ENCODE measurements at places on chromosomes 11 and 22.

DNA sequence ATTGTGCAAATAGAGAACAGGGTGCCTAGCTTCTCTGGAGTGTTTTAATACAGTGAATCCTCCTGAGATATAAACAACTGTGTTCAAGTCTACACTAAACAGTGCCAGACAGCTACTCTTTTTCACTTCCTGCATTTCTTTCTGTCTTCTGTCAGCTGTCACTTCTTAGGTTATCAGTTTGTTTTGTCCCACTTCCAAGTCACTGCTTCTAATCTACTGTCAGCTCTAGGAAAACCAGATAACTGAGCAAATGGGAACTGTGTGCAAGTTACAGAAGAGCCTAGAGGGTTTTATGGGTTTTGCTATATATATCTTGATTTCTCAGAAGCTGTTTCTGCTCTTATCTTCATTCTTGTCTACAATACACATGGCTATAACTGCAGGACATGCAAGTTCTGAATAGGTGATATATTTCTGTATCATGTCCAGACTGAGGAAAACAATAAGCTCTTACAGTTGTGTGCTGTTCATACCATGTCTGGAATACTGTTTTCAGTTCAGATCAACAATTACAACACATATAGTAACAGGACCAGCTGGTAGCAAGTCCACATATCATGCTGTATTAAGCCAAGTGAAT lies 5.8 kb downstream of the PITPNB start:
- no peak for DNase-seq

DNA sequence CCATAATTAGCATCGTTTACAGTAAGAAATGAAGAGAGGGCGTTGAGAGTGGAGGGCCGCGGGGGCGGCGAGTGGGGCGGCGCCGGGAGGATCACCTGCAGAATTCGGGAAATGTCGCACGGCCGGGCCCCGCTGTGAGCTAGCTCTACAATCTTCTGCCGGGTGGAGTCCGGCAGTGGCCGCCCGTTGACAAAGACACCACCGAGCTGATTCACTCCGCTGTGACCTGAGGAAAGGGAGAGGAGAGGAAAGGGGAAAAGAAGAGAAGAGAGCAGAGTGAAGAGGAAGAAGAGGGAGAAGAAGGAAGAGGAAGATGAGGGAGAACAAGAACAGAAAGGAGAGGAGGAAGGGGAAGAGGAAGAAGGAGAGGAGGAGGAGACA lies 8.5 kb downstream of the PAX6 start:
- DNase-seq: no peak

DNA sequence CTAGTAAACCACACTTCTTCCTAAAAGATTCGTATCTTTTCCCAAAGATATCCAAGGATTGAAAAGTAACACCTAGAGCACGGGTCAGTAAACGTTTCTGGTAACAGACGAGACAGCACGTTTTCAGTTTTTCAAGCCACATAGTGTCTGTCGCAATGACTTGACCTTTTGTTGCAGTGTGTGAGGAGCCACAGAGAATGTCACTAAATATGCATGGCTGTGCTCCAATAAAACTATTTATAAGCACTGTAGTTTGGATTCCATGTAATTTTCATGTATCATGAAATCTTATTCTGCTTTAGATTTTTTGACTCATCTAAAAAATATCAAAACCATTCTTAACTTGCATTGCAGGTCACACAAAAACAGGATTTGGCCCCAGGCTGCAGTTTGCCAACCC lies 18.3 kb upstream of the MICAL3 start:
- DNase-seq: no peak

GRCh38 chr22:45996241-45997076 lies 19.5 kb upstream of the WNT7B start:
- no peak for DNase-seq

- no peak for DNase-seq
Observed at GRCh38 chr22:17012267-17012666, 4.2 kb upstream of the GAB4 start.

DNA sequence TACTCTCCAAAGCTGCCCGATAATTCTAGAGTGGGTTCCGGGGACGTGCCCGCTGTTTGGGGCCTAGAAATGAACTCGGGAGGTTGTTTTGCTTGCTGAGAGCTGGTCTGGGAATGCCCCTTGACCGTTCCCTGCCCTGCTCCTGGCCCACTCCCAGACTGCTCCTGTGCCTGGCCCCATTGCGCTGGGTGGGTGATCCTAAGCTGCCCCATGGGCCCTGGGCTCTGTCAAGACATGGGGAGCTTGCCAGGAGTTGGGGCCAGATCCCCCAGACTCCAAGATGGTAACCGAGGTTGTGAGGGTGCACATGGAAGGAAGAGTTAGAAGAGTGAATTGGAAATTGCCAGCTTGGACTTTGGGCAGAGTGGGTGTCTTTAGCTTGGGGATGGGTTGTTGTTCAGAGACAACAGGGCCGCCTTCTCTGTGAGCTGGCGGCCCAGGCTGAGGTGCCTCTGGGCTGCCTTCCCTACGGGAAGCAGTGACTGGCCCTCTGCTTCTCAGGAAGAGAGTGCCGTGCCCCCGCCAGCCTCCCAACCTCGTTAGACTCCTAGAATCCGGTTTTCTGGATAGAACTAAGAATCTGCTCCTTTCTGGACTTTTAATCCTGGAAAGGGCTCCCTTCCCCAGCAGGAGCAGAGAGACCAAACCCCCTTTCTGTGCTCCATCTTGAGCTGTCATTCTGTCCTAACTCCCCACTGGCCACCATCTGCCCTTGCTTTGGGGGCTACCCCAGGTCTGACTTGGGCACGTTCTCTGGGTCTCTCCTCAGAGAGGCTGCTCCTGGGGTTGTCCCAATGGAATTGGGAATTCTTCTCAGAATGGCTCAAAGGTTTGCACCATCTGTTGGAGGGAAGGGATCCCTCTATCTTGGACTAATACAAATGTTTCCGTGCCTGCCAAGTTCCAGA lies 1.8 kb downstream of the ST3GAL4 start:
- DNase-seq: no peak

GRCh38 chr11:75966537-75967287 lies 151.7 kb downstream of the UVRAG start:
- DNase-seq: no peak

DNA sequence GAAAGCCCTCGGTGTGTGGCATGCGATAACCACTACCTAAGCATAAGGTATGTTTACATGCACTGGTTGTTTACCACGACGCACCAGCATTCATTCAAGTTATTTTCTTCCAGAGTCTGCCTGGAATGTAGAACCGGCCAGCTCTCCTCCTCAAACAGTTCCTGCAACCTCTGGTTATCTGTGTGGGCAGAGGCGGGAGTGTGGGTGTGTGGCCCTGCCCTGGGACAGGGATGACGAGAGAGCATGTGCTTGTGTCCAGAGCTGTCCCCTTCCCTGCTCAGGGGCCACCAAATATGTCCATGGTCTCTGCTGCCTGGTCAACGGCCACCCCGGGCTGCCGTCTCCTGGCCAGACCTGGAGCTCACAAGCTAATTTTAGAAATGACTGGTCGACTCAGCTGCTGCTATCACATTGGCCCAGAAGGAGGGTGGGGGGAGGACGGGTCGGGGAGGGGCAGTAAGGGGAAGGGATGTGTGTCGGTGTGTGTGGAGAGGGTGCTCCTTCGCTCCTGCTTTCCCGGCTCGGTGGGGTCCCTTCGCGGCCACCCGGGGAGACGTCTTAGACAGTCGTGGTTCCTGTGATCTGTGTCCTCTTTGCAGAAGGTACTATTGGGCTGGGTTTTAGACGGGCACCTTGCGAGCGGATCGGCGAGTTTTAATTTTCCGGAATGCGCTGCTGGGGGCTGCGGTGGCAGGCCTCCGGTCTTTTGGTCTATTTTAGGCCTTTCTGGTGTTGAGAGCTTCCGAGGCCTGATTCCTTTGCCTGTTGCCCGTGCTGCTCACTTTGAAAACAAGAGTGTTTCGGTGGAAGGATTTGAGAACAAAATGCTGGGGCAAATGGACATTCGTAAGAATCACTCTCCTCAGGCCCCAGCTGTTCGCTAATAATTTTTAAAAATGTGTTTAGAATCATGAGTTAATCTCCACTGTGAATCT lies at the start of gene MYO18B:
Gene MYO18B, plus strand, starts transcription at position 497 of the 935 bp plus-strand sequence. CDS start 18,905 bp downstream, outside the sequence.
- DNase-seq: no peak

GRCh38 chr11:94129512-94130297 lies 1.1 kb downstream of the PANX1 start:
- DNase-seq: no peak

DNA sequence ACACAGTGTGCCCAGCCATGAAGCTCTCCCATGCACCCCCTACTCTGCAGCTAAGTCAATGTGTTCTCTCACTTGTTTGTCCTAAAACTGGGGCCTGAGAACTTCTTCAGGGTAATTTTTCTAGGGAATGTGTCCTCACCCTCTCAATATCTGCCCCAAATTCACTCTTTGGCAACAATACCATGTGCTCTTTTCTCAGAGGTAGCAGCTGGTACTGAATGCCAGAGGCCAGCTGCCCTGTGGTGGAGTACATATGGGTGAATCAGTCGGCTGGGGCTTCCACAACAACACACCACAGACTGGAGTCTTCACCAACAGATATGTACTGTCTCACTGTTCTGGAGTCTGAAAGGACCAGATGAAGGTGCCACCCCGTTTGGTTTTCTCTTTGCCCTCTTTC lies 97.7 kb upstream of the TOP3B start:
- no peak for DNase-seq

DNA sequence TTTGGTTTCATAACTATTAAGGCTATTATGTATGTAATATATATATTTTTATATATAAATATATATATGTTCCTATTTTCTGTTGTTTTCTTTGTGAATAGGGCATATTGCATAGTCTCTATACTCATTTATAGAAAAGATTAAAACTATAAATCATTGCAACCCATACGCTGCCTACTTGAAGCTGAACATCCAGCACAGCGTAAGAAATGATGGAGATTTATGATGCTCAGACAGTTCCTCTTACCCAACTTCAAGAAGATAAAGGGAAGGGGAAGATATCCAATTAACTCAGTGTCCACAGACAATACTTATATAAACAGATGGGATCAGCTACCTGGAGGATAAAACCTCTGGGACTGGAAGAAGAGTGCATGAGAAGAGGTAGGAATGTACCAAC lies 791.7 kb downstream of the FAM181B start:
- DNase-seq: no peak

DNA sequence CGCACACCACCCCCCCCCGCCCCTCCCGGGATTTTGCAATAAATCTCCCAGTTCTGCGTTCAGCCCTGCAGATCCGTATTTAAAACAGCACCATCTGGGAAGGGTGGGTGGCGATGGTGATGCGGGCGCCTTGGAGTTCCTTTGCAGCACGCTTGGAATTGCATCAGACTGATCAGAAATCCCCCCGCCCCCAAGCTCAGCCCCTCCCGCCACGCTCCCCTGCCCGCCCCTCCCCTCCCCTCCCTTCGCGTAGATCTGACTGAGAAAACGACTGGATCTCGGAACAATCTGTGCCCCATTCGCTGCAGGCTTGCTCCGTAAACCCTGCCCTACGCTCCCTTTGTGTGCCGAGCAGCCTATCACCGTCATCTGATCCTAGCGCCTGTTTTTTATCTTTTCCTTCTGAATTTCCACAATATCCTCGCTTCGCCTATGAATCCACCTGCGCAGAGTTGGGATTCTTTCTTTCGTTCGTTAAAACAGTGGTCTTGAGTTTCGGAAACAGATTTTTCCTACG lies 18.1 kb upstream of the BDNF start:
- DNase-seq: no peak

GRCh38 chr11:35142481-35143075 lies 3.6 kb downstream of the CD44 start:
- peak; percentile 63 for DNase-seq

DNA sequence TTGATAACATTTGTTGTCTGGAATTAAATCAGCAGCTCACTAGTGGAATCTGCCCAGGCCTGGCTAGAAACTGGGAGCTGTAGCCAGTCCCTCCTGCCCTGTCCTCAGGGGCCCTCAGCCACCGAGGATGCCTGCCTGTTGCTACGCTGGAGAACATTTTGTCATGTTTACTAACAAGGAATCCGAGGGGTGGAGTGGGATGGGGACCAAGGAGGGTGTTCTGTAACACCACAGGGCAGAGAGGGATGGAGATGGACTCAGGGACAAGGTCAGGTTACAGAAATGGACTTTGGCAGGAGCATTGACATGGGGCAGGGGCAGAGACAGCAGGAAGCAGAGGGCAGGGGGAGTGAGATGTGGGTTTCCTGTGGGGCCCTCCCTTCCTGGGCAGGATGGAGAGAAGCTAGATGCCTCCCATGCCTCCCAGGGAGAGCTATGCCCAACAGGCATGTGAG lies 45.8 kb upstream of the AMPD3 start:
- DNase-seq: no peak

DNA sequence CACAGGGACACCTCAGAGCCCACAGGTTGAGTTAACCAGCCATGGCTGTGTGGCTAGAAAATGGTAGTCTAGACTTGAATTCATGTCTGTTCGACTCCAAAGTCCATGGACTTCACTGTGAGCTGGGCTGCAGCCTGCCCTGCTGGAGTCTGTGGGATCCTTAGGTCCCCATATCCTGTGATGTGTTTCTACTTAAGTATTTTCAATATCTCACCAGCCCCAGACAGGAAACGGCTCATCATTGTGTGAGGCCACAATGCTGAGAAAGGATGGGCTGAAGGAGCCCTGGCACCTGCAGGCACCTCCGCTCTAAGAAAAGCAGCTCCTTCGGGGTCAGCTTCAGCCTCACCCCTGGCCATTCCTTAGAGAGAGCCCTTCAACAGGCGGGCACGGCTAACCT lies 93.1 kb downstream of the NAT10 start:
- no peak for DNase-seq

DNA sequence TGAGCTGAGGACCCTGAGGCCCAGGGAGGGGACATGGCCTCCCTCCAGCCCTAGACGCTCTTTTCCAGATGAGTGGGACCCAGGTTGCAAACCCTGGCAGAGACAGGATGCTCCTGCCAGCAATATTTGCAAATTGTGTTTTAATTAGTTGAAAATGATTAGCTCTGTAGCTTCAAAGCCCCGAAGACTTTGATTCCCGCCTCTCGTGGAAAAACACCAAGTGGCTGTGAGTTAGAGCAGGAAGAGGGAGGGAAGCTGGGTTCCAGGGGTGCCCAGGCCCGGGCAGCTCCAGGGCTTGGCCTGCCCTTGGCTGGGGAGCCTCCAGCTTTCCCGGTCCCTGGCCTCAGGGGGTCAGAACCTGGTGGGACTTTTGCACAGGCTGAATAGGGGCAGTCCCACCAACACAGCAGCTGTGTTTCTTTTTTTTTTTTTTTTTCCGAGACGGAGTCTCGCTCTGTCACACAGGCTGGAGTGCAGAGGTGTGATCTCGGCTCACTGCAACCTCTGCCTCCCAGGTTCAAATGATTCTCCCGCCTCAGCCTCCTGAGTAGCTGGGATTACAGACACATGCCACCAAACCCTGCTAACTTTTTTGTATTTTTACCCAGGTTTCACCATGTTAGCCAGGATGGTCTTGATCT lies 101.6 kb upstream of the RTL6 start:
- DNase-seq: no peak

- no peak for DNase-seq
Observed at GRCh38 chr11:104191124-104191523, 27.2 kb upstream of the PDGFD start.

GRCh38 chr22:48310289-48310688 lies 1517.4 kb downstream of the BRD1 start:
- DNase-seq: no peak

GRCh38 chr11:79236541-79236971 lies 204.3 kb downstream of the TENM4 start:
- no peak for DNase-seq

- peak; percentile 39 for DNase-seq
Observed at GRCh38 chr11:12189543-12190235, 79.3 kb downstream of the MICAL2 start.

Data from CD4-positive, alpha-beta T cell treated with Interleukin-1 beta for 1 hour (primary cell).